ENCODE measurements at places on chromosomes 12 and 14.

- DNase-seq, result no peak
Measured at GRCh38 chr14:104318558-104319490, 180.4 kb downstream of the KIF26A start.

DNA sequence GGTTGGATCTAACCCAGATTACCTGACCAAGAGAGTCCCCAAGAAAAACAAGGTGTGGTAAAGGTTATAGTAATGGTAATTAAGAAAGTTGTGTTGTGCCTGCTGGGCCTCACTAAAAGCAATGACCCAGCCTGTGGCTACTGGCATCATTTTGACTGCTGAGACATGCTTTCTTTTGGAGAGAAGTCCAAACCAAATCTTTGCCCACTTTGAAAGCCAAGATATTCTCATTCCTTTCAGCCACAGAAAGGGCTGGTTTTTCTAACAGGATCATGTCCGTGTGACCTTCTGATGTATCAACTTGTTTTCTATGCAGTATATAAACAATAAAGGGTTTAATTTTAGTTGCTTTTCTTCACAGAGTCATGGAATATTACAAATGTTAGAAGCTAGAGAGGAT lies 388.6 kb downstream of the RAD51B start:
- DNase-seq, result no peak

- DNase-seq, result no peak
Measured at GRCh38 chr14:100989924-100990323, 86.4 kb upstream of the RTL1 start.

DNA sequence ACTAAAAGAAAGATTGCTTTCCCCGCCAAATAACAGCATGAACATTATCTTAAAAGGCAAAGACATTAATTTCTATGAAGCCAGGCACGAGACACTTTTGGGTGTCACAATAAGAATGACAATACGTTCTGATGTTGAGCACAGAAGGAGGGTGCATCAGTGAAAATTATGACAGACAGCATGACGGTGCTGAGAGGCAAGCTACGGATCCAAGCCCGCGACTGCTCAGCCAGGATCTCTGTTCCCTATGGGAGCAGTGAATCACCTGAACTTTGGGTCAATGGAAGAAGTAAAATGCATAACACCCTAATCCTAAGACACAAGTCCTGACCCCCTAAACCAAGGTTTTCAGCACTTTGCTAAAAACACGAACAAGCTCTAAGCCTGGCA lies 51.7 kb downstream of the SLC25A47 start:
- DNase-seq, result no peak

DNA sequence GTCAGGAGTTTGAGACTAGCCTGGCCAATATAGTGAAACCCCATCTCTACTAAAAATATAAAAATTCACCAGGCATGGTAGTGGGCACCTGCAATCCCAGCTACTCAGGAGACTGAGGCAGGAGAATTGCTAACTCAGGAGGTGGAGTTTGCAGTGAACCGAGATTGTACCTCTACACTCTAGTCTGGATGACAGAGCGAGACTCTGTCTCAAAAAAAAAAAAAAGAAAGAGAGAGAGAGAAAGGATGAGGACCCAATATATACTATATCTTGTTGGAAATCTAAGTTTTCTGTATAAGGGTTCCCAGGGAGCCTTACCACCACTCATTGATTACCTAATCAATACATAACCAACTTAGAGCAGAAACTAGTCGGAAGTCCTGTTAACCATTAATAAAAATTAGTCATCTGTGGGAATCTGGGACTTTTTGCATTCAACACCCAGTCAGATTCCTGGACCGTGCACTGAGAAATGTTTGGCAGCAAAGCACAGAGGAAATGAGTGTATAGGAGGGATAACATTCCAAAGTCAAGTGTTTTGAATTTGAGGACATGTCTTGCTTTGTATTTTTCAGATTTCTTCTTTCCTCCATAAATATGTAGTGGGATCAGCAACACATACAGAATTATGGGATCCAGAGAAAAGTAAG lies 44.8 kb upstream of the NR2C1 start:
- no peak for DNase-seq

DNA sequence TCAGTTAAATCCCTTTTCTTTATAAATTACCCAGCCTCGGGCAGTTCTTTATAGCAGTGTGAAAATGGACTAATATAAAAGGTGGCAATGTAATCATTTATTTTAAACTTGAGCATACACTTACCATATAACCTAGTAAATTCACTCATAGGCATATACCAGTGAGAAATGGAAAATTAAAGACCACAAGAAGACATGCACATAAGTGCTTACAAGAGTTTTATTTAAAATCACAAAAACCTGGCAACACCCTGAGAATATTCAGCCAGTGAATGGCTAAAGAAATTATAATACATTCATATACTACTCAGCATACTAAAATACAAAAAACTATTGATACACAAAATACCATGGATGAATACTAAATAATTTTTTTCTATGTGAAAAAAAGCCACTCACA lies 1017.5 kb upstream of the TMEM132C start:
- no peak for DNase-seq

- no peak for DNase-seq
Measured at GRCh38 chr12:130339951-130340350, 2.3 kb downstream of the PIWIL1 start.

- DNase-seq, result no peak
Measured at GRCh38 chr12:46558677-46559076, 186.1 kb upstream of the SLC38A2 start.

- no peak for DNase-seq
Measured at GRCh38 chr12:102435827-102436436, 44.4 kb downstream of the IGF1 start.

DNA sequence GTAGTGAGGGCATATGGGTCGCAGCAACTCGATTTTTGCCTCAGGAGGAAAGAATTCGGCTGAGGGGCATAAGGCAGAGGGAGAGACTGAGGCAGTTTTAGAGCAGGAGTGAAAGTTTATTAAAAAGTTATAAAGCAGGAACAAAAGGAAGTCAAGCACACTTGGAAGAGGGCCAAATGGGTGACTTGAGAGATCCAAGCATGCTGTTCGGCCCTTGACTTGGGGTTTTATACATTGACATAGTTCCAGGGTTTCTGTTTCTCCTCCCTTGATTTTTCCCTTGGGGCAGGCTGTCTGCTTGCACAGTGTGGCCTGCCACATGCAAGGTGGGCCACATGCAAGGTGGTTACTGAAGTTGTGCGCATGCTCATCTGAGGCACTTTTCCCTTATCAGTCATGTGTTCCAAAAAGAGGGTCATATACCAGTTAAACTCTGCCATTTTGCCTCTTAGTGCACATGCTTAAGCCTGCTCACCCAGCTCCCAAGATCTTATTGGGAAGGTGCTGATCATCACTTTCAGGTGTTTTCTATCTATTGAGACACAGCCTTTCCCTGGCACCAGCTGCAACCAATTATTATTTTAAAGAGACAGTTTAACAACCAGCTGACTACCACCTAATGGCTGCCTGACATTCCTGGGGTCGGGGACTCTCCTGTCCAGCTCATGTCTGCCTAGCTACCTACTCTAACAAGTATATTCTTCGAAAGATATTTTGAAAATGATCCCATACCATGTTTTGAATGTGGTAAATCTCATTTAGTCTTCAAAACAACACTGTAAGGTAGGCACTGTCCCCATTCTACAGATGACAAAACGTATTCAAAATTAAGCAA lies 19.9 kb downstream of the PTGER2 start:
- no peak for DNase-seq

- DNase-seq, result peak; percentile 41
Measured at GRCh38 chr12:78562368-78563205, 302.0 kb upstream of the SYT1 start.

DNA sequence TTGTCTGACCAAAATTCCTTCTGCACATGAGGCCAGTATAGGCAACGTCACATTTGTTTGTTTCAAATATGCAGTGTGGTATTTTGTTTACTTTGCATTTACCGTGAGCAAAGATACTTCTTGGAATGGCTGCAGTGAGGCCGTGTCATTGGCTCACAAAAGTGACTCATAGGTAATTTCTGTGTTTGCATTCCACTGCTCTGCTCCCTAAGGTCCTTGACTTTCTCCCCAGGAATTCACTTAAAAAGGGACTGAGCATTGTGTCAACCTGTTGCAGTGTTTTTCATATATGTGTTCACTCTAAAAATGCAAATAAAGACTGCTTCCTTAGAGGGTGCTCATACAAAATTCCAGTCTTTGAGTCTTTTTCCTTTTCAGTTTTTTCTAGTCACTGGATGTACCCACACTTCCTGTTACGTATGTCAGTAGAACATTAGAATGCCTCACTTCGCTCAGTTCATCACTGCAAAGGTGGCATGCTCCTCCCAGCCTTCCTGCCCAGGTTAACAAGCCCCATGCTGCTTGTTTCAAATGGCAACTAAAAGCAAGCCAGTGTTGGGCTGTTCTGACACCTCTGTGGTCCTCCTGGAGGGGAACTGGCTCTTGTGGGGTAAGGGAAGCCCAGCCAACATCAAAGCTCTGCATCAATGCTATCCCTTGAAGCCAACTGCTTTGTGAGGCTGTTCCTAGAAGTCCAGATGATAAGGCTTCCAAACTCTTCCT lies 9.1 kb downstream of the C12orf76 start:
- no peak for DNase-seq

- DNase-seq, result no peak
Measured at GRCh38 chr14:86331341-86331740, 801.4 kb downstream of the FLRT2 start.

- DNase-seq, result no peak
Measured at GRCh38 chr12:111084605-111085004, 164.2 kb upstream of the MYL2 start.

DNA sequence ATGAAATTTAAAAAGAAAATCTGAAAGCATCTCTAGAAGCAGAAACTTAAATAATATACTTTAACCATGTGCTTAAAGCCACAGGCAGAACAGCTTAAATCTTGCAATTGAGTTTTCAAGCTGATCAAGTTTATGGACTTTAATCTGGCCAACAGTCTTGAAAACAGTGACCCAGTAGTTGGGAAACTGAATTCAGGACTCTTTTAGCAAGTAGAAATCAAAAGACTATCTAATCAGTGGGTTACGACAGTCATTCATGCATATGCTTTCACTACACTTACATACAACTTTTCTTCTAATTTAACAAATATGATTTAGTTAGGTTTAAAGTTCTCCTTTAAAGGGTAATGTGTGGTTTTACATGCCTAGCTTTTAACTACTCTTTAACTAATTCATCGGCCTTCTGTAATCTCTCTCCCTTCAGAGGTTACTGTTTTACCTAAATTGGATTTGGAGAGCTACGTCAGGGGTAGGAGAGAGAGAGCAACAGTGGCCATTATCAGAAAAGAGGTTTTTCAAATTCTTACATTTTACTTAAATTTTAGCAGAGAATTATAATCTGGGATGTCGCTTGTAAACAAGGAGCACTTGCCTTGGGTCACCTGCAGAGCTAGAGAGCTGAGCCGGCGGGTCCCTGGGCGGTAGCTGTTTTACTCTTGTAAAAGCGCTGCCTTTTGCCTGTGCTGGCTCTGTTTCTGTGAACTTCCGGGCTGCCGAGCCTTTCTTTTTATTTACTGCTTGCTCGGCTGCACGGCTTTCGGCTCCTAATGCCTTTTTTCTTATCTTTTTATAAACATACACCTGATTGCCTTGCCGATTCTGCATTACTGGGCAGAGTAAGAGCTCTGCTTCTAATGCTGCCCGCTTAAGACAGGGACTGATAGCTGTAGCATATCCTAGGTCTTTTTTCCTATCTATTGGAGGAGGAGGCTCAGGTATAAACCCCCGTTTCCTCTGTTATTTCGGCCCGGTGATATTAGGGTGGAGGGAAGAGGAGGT lies 17.4 kb upstream of the LYZ start:
- peak; percentile 42 for DNase-seq

DNA sequence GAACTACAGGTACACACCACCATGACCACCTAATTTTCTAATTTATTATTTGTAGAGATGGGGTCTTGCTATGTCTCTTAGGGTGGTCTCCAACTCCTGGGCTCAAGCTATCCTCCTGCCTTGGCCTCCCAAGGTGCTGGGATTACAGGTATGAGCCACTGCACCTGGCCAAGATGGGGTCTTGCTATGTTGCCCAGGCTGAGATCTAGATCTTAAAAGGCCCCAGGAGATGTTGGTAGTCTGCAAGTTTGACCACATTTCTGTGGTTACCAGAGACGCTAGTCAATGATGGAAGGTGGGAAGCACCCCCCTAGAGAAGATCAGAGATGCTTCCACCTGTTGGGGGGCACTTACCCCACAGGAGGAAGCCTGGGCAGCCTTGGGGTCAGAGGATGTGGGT lies 34.7 kb downstream of the FOXN4 start:
- no peak for DNase-seq

DNA sequence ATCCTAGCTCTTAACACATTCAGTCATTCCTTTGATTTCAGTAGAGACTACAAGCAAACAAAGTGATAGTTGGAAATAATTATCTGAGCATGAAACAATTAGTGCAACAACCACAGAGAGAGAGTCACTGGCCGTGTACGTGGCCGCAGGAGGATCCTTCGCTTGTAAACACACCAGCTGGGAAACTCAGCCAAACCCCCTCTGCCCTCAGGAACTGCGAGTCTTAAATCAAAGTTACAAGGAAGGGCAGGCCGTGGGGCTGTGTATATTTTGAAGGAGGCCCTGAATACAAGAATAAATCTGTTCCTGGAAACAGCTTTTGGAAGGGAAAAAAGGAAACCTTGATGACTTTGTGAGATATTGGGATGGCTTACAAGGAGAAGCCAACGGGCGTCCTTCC lies 164.5 kb downstream of the ANO2 start:
- no peak for DNase-seq

- no peak for DNase-seq
Measured at GRCh38 chr14:100426314-100426713, 103.2 kb downstream of the SLC25A47 start.

- no peak for DNase-seq
Measured at GRCh38 chr12:91213-91612, 24.6 kb downstream of the IQSEC3 start.

All from eye (tissue), 1 donor.